CD4-positive, alpha-beta T cell treated with Interleukin-21 for 1 hour (primary cell): ENCODE measurements at places on chromosomes 2 and 18.

GRCh38 chr18:5393779-5394178 is 98.3 kb upstream of the ZBTB14 start:
- no peak for DNase-seq

GRCh38 chr2:21552981-21553380 is 429.2 kb downstream of the TDRD15 start:
- no peak for DNase-seq

- DNase-seq: no peak
These were observed 266.6 kb downstream of the CYP26B1 start for GRCh38 chr2:71880846-71881610.

DNA sequence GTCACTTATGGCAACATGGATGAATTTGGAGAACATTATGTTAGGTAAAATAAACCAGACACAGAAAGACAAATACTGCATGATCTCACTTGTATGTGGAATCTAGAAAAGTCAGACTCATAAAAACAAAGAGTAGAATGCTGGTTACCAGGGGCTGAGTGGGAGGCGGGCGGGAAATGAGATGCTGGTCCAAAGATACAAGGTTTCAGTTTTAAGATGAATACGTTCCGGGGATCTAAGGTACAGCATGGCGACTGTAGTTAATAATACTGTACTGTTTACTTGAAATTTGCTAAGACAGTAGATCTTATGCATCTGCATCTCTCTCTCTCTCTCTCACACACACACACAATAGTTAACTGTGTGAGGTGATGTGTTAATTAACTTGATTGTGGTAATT is 14.2 kb downstream of the FAM110C start:
- DNase-seq: no peak

DNA sequence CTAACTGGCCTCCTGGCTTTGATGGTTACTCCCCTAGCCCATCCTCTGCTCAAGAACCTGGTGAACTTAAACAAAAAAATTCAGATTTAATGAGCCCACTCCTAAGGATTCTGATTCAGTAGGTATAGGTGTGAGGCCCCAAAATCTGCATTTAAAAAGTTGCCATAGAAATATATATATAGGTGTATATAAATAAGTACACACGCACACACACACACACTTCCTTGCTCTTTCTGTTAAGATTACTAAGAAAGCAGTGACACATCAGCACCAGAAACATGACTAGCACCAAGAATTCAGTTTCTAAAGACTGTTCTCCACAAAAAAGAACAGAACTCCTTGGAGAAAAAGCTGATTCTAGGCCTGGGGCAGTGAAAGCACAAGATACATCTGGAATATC is 17.8 kb downstream of the EML6 start:
- no peak for DNase-seq

- no peak for DNase-seq
These were observed 54.5 kb downstream of the MAP4K4 start for GRCh38 chr2:101751875-101752619.

DNA sequence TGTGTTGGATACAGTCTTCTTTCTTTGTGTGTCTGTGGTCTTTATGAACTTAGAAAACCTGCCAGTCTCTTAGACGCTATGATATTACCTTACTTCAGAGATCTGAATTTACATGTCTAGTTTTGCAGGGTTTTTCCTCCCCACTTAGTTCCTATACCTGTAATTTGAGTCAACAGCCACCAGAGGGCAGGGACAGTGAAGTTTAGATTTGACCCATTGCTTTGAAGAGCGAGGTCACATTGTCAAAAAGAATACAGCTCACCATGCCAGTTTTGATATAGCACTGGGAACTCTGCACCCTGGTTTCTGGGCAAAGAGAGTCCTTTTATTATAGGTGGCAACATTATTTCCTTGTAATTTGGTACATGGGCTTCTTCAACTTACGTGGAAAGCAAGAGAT is 102.3 kb downstream of the MAPK4 start:
- no peak for DNase-seq

DNA sequence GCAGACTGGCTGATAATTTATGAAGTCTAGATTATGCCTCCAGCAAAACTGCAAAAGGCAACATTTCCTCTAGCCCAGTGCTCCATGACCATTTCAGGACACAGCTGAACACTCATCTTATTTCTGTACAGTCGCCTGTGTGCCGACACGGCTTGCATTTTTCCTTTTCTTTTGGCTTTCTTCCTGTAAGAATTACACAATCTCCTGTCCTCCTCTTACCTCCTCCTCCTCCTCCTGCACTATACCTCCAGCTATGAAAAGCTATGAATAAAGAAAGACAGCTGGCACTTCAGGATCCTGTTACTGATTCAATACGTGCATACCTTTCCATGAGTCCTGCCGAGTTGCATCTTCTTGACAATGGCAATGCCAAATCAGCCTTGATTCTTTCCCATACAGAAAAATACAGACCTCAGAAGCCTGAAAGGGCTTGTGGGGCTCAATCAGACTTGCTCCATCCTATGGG is 32.2 kb upstream of the TRIB2 start:
- no peak for DNase-seq

GRCh38 chr2:45945302-45945717 is 293.8 kb downstream of the PRKCE start:
- DNase-seq: no peak

GRCh38 chr2:75466708-75467311 is 93.9 kb downstream of the EVA1A start:
- no peak for DNase-seq

DNA sequence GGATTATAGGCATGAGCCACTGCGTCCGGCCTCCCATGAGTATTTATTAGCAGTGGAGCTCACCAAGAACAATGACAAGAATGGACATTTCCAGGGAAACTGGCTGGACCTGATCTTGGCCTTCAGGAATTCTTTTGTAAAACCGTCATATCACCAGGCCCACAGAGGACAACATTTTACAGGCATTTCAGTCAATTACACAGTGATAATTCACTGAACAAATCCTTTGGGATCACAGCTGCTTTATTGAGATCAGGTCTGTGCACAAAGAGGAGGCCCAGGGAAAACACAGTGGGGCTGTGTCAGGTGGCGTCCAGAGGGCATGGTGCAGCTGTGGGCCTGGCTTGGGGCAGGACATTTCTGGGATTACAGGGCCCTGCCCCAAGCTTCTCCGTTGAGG is 30.1 kb upstream of the GTF2A1L start:
- no peak for DNase-seq

- DNase-seq: no peak
These were observed 40.7 kb downstream of the TEX44 start for GRCh38 chr2:231633241-231633976.

DNA sequence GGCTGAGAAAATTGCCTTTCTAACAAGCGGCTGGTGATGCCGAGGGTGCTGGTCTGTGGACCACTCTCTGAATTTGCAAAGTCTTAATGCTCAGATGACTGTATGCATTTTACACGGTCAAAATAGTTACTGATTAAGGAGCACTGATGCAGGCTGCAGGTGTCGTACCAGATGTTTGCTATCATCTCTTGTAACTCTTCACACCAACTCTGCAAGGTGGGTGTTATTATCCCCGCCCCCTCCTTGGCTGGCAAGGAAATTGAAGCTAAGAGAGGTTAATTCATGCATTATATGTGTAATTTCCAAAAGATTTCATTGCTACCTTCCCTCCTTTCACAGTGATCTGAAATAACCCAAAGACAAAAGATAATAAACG is 13.0 kb upstream of the LBH start:
- no peak for DNase-seq

- no peak for DNase-seq
These were observed 49.7 kb downstream of the HPCAL1 start for GRCh38 chr2:10352361-10352760.

- no peak for DNase-seq
These were observed 32.2 kb downstream of the DNAH7 start for GRCh38 chr2:196036442-196036841.

- DNase-seq: no peak
These were observed 1.5 kb downstream of the OSBPL1A start for GRCh38 chr18:24396082-24396633.

DNA sequence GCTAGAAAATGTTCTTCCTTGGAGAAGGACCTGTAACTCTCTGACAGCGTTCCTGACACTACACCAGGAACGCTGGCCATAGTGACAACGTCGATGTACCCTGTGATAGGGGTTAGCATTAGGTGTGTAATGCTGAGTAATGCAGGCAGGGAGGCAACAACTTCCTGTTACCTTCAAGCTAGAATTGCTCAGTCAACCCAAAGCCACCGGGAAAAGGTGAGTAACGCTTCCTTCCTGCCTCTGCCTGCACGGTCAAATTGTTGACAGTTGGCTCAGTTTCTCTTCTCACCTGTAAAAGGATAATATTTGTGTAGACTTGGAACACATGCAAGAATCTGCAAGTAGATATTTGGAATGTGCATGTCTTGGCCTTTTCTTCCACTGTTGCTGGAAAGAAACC is 12.7 kb downstream of the FAM110C start:
- DNase-seq: peak; percentile 56

GRCh38 chr18:40215979-40216378 is 1739.1 kb upstream of the PIK3C3 start:
- no peak for DNase-seq

DNA sequence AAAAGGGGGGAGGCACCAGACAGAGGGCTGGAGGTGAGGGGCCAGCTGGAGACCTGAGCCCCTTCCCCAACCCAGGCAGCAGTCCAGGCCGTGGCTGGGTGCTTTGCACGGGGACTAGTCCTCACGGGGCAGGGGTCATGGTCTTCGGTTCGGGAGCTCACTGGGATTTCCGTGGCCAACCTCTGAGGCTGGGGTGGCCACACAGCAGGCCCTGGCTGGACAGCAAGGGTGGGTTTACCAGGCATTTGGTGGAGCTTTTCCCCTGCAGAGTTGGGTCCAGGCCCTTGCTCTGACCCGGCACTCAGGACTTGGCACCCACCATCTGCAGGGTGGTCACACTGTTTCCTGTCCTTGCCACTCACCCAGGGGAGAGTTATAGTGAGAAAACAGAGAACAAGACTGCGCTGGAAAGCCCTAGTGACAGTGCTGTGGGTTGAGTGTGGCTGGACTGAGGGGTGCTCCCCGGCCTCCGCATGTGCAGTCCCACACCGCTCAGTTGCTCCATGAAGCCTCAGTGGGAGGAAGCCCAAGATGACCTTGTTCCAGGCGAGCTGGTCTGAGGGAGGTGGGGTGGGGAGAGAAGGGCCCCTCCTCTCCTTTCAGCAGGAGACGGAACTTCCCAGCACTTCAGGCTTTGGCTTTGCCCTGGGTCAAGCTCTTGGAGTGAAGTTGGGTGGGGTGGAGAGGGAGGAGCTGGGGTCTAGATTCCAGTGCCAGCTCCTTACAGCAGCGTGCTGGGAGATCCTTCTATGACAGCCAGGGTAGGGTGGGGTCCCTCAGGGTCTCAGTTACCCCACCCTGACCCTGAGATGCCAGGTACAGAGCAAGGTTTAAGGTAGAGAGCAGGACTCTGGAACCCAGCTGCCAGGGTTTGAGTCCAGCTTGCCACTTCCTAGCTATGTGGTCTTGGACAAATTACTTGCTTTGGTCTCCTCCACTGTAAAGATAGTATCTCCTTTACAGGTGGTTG is 219.8 kb downstream of the DYSF start:
- DNase-seq: no peak

DNA sequence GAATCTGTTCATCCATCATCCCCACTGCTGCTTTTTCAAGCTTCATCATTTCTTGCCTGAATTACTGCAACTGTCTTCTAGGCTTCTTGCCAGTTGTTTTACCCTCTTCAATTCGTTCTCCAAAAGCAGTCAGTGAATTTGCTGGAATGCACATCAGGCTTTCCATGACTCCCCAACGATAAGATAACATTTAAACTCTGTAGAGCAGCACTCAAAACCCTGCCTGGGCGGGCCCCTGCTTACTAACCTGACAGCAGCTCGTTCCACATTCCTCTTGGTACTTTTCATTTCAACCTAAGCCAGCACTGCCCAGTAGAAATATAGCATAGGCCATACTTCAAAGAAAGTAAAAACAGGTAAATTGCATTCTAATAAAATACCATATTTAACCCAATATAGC is 342.9 kb downstream of the SUCLG1 start:
- no peak for DNase-seq

- peak; percentile 80 for DNase-seq
These were observed 2.8 kb downstream of the DUSP2 start for GRCh38 chr2:96142217-96143113.

DNA sequence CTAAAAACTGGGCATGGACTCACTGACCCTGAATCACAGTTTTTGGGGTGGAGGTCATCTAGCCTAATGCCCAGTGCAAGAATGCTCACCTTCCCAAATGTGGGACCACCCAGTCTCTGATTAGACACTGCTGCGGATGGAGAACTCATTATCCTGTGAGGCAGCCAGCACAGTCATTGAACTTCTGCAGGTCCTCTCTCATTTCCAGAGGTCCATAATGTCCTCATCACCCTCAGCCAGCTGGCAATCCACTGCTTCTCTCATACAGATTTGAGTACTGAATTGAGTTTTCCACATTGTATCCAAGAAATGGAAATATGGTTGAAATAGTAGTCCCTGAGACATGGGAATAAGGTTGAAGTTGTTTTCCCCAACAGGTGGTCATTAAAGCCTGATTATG is 5.0 kb upstream of the MYO5B start:
- no peak for DNase-seq

- DNase-seq: no peak
These were observed 269.3 kb downstream of the TNS1 start for GRCh38 chr2:217733461-217733860.

DNA sequence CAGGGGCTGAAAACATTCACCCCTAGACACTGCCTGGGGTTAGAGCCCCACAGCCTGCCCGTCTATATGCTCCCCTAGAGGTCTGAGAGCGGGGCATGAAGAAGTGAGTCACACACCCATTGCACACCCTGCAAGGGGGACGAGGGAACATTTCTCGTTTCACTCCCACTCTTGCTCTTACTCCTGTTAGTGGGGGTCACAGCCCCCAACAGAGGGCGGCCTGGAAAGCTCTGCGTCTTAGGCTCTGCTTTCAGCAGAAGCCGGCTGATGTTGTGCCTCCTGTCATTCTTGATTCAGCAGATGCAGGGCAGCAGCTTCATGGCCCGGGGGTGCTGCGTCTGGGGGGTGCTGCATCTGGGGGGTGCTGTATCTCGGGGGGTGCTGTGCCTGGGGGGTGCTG is 141.3 kb downstream of the ASB1 start:
- no peak for DNase-seq

GRCh38 chr2:216159144-216159543 is 50.0 kb downstream of the XRCC5 start:
- no peak for DNase-seq

GRCh38 chr2:31764169-31764568 is 183.4 kb upstream of the SRD5A2 start:
- no peak for DNase-seq

- DNase-seq: no peak
These were observed 155.5 kb upstream of the CAVIN2 start for GRCh38 chr2:192002418-192002817.

- DNase-seq: no peak
These were observed 382.3 kb upstream of the NXPH2 start for GRCh38 chr2:139162456-139162855.

DNA sequence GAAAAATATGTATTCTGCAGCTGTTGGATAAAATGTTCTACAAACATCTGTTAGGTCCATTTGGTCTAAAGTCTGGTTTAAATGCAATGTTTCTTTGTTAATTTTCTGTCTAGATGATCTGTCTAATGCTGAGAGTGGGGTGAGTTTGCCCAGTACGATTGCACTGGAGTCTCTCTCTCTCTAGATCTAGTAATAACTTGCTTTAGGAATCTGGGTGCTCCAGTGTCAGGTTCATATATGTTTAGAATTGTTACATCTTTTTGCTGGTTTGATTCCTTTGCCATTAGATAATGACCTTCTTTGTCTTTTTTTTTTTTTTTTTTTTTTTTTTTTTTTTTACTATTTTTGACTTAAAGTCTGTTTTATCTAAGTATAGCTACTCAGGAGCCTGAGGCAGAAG is 10.4 kb downstream of the GCC2 start:
- no peak for DNase-seq

- no peak for DNase-seq
These were observed 29.5 kb upstream of the SAP130 start for GRCh38 chr2:128057334-128057733.
